Activated CD4-positive, alpha-beta T cell treated with anti-CD3 and anti-CD28 coated beads, Interleukin-2, amount 10 ng/mL, durations not matched to agents 7 days and 5 days (primary cell): ENCODE measurements at places on chromosomes 6 and 20. TPM values are rescaled to one million over a fixed set of nuclear protein-coding genes. Genes with fewer than 3 reads are reported as not detected.

- no peaks in the 10 kb centered on the region for H3K36me3 ChIP-seq
- H3K27ac ChIP-seq: peak overlapping the region; percentile 84
- peaks cover 7% of the 10 kb centered on the region for H3K27me3 ChIP-seq
Observed at GRCh38 chr6:119079283-119079809, 882 bp upstream of the FAM184A start.

GRCh38 chr20:9955646-9956045, 79.1 kb upstream of the ANKEF1 start:
- no peak overlapping the region for H3K4me3 ChIP-seq
- H3K36me3 ChIP-seq: no peaks in the 10 kb centered on the region
- no peak for DNase-seq
- no peaks in the 10 kb centered on the region for H3K4me1 ChIP-seq
- peaks cover 10% of the 10 kb centered on the region for H3K27me3 ChIP-seq

The PLCB4 gene
- not detected for total RNA-seq

DNA sequence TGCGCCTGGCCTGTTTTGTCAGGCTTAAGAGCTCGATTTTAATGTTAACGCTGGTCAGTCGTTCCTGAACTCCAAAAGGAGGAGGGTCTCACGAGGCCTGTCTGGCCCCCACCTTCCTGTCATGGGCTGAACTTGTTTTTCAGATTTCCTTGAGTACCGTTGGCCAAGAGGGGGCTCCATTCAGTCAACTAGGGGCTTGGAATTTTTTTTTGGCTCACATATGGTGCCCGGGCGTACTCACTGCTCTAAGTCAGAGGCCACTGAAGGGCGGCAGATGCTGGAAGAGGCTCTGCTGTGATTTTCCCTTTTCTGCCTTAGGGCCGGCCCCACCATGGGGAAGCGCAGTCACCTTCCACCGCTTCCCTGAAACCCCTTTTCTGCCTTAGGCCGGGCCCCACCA, 6.9 kb upstream of the BIRC7 start:
- no peaks in the 10 kb centered on the region for H3K4me1 ChIP-seq
- no peak for DNase-seq
- H3K36me3 ChIP-seq: no peaks in the 10 kb centered on the region
- H3K27me3 ChIP-seq: peaks cover 29% of the 10 kb centered on the region

GRCh38 chr6:167551628-167552257, 226.9 kb downstream of the TTLL2 start:
- H3K27me3 ChIP-seq: peaks cover 2% of the 10 kb centered on the region
- no peak for DNase-seq
- H3K27ac ChIP-seq: no peak overlapping the region

GRCh38 chr6:167100241-167100674, 22.6 kb upstream of the CCR6 start:
- H3K36me3 ChIP-seq: no peaks in the 10 kb centered on the region
- peak; percentile 1 for DNase-seq
- H3K4me3 ChIP-seq: no peak overlapping the region
- no peak overlapping the region for H3K27ac ChIP-seq
